Osteoblast (primary cell): ENCODE measurements at places on chromosomes 16 and 17. TPM values are rescaled to one million over a fixed set of nuclear protein-coding genes. Genes with fewer than 3 reads are reported as not detected.
A peak's percentile ranks its signal among the peaks of the same experiment; 100 is the strongest.

- DNase-seq: no peak
Measured at GRCh38 chr17:74217888-74218287, 4.5 kb downstream of the TTYH2 start.

DNA sequence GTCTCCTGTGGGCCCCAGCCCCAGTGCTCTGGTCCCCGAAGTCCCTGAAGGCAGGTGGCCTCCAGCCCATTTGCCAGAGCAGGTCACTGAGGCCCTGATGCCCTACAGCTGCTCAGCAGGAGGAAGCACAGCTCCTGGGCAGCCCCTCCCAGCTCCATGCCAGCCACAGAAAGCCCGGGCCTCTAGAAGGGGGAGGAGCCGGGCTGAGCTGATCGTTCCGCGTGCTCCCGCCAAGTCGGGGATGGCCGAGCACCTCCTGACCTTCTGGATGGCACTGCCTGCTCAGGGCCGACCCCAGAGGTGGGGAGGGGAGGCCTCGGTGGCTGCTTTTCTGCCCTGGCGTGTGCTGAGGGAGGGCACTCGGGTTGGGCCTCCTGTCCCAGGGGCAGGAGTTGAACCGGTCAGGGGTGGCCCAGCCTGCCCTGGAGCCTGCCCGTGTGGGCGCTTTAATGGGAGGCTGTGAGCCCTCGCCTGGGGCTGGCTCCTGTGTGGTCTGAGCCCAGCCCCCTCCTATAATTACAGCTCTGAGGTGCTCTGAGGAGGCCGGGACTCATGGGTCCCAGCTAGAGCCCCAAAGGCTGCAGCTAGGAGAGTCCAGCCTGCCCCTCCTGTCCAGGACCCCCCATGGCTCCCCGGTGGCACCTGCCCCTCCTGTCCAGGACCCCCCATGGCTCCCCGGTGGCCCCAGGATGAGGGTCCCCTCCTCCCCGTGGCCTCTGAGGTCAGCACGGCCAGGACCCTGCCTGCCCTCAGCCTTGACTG, 29.7 kb downstream of the ZFPM1 start:
- no peak for DNase-seq

Gene VAC14
- 72.7 and 83.7 TPM in 2 replicates for total RNA-seq

Gene CACNG3
- not detected in 2 replicates for total RNA-seq

- DNase-seq: peak; percentile 96
Measured at GRCh38 chr17:77602062-77602746, 356.3 kb upstream of the TNRC6C start.

DNA sequence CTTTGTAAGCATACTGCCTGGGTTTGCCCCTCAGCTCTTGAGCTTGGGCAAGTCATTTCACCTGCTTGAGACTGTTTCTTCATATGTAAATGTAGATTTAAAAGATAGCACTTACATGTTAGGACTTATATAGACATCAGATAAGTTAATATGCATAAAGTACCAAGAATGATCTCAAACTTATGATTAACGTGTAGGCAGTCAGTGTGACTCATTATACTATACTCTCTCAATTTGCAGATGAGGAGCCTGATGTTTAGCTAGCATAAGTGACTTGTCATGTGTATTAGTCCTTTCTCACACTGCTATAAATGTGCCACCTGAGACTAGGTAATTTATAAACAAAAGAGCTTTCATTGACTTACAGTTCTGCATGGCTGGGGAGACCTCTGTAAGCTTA, 690.5 kb downstream of the KCNJ2 start:
- DNase-seq: peak; percentile 31

DNA sequence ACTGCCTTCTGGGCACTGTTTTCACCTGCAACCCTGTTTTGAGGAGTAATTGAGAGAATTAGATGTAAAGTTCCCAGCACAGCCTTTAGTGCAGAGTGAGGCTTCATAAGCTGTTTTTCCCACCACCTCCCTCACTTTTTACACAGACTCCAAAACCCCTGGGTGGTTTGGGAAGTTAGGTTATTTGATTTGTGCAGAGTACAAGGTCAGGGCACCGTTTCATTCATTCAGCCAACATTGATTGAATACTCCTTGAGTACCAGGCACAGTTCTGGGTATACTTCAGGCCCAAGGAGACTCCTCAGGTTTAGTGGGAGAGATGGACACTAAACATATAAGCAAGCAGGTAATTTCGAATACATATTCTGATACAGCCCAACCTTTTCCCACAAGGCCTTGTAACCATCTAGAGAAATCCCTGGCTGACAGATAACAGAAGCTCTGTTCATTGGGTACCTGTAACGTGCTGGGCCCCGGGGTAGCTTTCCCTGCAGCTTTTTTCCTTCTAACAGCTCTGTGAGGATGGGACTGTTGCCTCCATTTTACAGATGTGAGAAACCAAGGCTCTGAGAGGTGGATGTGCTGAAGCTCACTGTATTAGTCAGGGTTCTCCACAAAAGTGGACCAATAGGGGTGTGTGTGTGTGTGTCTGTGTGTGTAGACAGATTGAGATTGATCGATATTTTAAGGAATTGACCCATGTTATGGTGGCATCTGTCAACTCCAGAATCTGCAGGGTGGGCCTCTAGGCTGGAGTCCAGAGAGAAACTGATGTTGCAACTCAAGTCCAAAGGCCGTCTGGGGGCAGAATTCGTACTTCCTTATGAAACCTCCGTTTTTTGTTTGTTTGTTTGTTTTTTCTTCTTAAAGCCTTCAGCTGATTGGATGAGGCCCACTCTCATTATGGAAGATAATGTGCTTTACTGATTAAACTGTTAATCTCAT, 234.7 kb downstream of the SNX29 start:
- no peak for DNase-seq

DNA sequence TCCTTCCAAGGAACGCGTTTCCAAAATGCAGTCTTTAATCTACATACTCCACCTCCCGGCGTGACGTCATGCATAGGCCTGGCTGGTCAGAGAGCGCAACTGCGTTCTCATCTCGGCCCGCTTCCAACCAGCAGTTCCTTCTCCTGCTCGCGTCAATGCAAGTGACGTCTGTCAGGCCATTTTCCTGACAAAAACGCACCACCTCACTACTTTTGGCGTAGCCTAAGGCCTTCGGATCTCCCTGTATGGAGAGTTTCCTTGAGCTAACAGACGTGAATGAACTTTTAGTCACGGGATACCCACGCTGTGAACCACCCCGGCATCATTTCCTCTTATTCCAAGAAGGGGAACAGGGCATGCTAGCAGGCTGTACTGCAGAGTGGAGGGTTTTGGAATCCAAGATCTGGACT, 25.0 kb downstream of the TEX14 start:
- no peak for DNase-seq

GRCh38 chr17:10683853-10684252, 13.5 kb downstream of the SCO1 start:
- DNase-seq: peak; percentile 72

- DNase-seq: no peak
Measured at GRCh38 chr17:18946536-18946935, 5.4 kb upstream of the SLC5A10 start.

Gene FNDC8
- not detected in 2 replicates for total RNA-seq

- peak; percentile 97 for DNase-seq
Measured at GRCh38 chr17:56699186-56699894, 105.8 kb downstream of the NOG start.

DNA sequence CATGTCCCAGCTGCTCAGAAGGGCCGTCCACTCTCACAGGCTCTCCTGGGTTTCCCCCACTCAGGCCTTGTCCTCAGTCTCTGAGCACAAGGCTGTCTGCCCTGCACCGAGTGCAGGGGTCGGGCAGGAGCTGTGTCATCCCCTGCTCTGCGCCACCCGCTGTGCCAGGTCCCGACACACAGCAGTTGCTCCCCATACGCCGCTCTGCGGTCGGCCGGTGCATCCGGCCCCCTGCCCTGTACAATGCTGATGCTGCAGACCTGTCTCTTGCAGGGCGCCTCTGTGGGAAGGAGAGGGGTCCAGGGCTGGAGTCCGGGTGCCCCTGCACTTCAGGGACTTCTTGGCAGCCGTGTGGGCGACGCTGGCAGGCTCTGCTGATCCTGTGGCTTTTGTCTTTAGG, 6.1 kb downstream of the TSC2 start:
- DNase-seq: no peak

Gene PITPNM3
- total RNA-seq: 1.8 TPM in 2 replicates

Gene GAS2L2
- not detected in 2 replicates for total RNA-seq

Gene CNTNAP1
- total RNA-seq: 18.6 and 19.2 TPM in 2 replicates

DNA sequence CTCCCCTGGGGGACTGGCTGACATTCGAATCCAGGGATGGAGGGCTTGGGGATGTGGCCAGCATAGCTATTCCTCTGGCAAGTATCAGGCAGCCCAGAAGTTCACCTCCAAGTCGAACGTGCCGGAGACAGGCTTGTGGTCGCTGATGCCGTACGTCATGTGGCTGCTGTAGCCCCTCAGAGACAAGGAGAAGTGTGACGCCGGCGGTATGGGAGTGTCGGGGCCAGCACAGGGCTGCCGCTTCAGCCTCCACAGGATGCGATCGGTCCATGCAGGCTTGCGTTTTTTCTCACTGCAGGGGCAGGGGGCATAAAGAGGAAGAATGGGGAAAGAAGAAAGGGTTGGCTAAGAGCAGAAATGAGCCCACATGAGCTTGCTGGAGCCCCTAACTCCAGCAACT, 5.3 kb upstream of the MYO1C start:
- DNase-seq: no peak

DNA sequence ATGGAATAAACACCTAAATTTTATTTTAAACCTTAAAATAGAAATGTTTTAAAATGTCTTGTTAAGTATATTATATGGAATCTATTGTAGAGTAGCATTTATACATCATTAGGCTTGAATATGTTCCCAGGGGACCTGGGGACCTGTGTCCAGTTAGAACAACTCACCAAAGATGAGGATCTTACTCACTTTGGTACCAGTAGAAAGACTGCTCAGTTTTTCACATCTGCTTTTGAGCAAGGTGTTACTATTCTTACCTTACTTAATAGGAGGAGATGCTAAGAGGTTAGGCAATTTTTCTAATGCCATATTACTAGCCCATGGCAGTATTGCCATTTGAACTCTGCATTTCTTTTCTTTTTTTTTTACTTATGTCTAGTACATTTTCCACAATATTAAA, 14.7 kb downstream of the STXBP4 start:
- DNase-seq: no peak

- peak; percentile 99 for DNase-seq
Measured at GRCh38 chr16:81610144-81610842, 165.7 kb downstream of the CMIP start.

GRCh38 chr16:12901204-12901596, 198 bp upstream of the SHISA9 start:
- peak; percentile 56 for DNase-seq

DNA sequence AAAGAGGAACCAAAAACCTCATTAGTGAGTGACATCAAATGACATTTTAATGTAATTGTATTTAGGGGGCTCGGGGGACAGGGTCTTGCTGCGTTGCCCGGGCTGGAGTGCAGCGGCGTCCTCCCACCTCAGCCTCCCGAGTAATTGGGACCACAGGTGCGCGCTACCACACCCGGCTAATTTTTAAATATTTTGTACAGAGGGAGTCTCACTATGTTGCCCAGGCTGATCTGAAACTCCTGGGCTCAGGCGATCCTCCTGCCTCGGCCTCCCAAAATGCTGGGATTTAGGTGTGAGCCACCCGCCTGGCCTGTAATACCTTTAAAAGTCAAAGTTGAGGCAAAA, 581 bp downstream of the SNRNP25 start:
- no peak for DNase-seq

DNA sequence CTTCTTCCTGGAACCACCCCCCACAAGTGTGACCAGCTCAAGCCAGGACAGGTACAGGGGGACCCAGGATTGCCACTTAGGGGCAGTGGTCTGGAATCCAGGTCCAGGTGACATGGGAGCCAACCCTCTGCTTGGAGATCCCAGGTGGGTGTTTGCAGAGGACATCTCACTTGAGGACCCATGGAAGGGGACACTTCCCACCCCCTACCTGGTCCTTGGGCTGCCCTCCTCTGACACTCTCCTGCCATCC, 145.5 kb downstream of the SEC14L1 start:
- DNase-seq: peak; percentile 41

Gene TNK1
- 0.36 TPM in 1 of 2 replicates, not detected in the other for total RNA-seq

GRCh38 chr17:7580604-7581575, 1.5 kb downstream of the CD68 start:
- DNase-seq: peak; percentile 67

Gene GJD3
- 1.8 and 2.7 TPM in 2 replicates for total RNA-seq

DNA sequence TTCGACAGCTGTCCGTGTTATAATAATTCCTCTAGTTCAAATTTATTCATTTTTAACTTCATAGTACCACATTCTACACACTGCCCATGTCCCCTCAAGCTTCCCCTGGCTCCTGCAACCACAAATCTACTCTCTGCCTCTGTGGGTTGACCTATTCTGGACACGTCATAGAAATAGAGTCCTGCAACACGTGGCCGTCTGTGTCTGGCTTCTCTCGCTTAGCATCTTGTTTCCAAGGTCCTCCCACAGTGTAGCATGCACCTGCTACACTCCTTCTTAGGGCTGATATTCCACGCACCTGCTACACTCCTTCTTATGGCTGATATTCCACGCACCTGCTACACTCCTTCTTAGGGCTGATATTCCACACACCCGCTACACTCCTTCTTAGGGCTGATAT, 16.5 kb downstream of the SCGB1C2 start:
- no peak for DNase-seq

DNA sequence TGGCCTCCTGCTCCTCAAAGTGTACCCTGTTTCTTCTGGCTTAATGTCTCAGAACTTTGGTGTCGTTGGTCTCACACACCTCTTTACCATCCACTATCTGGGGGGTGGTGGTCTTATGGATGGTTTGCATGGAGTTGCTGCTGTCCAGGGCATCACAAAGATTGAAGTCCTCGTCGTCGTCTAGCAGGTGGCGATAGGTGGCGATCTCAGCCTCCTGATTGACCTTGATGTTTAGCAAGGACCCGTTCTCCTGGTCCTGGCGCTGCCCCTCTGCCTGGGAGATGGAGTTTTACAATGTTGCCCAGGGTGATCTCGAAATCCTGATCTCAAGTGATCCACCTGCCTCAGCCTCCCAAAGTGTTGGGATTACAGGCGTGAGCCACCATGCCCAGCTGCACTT, 31.1 kb upstream of the HELZ start:
- no peak for DNase-seq

- peak; percentile 84 for DNase-seq
Measured at GRCh38 chr17:44911133-44912001, 3.9 kb downstream of the GFAP start.

DNA sequence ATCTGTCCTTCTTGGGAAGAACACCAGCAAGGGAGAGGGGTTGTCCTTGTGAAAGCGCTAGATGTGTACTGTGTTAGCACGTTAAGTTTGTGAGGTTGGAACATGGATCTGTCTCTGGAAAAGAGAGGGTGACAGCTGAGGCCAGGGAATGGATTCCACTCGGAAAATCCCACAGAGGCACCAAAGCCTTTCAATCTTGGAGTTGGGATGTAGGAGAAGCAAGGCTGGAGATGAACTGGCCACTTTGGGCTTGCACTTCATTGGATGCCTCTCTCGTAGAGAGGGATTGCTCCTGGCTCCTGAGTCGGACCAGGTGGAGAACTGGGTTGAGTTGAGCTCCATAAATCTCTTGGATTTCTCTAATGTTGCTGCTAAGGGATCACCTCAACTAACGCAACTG, 67.2 kb downstream of the CCDC182 start:
- DNase-seq: no peak

Gene SLC12A3
- not detected in 2 replicates for total RNA-seq
